ENCODE measurements at places on chromosomes 3 and 15. TPM values are rescaled to one million over a fixed set of nuclear protein-coding genes. Genes with fewer than 3 reads are reported as not detected.

DNA sequence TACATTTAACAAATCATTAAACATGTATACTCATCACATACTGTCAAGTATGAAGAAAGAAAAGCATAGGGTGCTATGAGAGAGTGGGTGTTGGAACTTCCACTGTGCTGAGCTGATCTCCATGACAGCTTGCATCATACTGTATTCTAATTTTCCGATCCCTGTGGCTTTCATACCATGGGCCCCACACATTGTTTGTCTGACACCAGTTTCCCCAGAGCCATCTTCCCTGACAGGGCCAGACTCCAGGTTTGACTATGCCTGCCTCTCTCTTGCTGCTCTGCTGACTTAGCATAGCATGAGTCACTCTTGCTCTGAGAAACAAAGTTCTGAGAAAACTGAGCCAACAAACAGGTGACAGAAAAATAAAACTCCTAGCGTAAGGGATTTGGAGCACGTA is 37.0 kb upstream of the CASR start:
- no peak for DNase-seq

DNA sequence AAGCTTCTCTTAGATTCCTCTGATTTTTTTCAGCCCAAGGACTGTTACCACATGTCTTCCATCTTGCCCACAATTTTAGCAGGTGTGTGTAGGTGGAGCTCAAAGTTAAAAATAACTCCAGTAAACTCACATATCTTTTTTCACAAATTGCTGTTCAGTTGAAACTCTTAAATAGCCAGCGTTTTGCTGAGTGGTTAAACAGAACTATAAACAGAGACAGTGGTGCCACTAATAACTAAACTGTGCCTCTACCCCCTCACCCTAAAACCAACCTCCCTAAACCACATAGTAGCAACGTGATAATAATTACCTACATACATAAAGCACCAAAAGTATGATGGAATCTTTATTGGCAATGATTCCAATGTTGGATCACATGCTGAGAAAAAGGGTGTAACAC is 525.1 kb downstream of the PDCD6IP start:
- no peak for DNase-seq

DNA sequence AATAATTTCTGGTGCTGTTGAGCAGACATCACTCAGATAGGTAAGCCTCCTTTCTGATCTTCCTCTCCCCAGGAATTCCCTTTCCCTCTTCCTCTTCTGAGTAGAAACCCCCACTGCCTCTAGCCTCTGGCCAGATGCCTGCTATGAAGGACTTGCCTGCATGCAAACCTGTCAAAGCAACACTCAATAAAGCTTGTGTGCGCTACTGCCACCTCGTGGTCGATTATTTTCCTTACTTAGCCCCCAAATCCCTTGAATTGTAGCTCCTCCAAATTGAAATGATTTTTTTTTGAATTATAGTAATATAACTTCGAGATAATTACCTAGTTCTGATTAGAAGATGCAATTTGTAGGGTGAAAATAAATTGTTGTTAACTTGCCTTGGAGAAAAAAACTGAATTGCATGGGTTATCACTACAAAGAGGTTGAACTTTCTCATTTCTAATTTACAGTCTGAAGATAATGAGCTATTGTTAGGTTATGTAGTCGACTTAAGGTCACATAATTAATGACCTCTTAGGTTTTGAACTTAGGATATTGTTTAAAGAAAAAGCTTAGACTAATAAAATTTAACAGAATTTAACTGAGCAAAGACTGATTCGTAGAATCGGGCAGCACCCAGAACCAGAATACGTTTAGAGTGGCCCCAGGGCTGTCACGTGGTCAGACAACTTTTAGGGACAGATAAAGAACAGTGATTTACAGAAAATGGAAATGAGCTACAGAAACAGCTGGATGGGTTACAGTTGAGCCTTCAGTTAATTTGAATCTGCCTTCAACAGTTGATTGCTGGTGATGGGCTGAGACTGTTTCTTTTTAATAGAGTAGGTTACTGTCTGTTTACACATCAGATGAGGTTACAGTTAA is 269.3 kb downstream of the ARPP21 start:
- peak; percentile 55 for DNase-seq

HYAL1 gene
- total RNA-seq, result 6.9 TPM

FSIP1 gene
- total RNA-seq, result 1.2 TPM

KCNMB3 gene
- 6.2 TPM for total RNA-seq

Measured in aorta (tissue), 5 donors.